Kidney epithelial cell (primary cell): ENCODE measurements at places on chromosomes 1 and 21. TPM values are rescaled to one million over a fixed set of nuclear protein-coding genes. Genes with fewer than 3 reads are reported as not detected.
A peak's percentile ranks its signal among the peaks of the same experiment; 100 is the strongest.

MYOC gene
- not detected in 2 replicates for total RNA-seq

PDC gene
- not detected in 2 replicates for total RNA-seq

BCL2L15 gene
- under 0.01 and 0.04 TPM in 2 replicates for total RNA-seq

DISC1 gene
- total RNA-seq: 3.7 and 5.8 TPM in 2 replicates

ELF3 gene
- 128 and 153 TPM in 2 replicates for total RNA-seq

DNA sequence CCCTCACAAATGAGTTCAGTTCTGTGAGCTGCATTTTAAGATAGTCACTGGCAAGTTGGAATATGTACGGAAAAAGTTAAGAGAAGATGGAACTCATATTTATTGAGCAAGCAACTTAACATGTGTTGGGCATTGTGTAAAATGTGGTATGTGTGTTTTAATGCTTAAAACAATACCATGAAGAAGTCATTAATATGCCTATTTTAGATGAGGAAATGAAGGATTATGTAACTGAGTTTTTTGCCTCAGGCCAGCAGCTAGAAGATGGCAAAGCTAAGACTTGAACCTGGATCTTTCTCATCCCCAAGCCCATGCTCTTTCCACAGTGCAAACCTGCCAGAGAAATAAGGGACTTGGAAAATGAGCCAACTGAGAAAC is 48.9 kb downstream of the SPATA46 start:
- DNase-seq: no peak

- peak; percentile 93 for DNase-seq
These were observed 38.0 kb downstream of the TMEM50B start for GRCh38 chr21:33441489-33442477.

DNA sequence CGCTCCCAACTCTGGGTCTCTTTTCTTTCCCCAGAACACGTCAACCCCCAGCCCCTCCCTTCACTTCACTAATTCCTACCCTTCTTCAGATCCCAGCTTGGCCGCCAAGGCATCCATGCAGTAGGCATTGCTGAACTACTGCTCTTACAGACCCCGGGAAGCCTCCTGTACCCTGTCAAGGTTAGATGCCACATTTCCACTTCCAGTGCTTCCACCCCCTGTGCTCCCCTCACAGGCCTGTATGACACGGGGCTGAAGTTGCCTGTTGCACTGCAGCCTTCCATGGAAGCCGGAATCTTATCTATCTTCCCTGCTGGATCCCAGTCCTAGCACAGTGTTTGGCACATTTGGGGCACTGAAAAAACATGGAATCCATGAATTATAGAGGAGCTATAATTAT is 99.0 kb upstream of the SOD1 start:
- no peak for DNase-seq

- DNase-seq: no peak
These were observed 9.2 kb downstream of the IKBKE start for GRCh38 chr1:206479183-206480125.

GRCh38 chr1:172874950-172875349 is 175.8 kb downstream of the TNFSF18 start:
- DNase-seq: no peak

DNA sequence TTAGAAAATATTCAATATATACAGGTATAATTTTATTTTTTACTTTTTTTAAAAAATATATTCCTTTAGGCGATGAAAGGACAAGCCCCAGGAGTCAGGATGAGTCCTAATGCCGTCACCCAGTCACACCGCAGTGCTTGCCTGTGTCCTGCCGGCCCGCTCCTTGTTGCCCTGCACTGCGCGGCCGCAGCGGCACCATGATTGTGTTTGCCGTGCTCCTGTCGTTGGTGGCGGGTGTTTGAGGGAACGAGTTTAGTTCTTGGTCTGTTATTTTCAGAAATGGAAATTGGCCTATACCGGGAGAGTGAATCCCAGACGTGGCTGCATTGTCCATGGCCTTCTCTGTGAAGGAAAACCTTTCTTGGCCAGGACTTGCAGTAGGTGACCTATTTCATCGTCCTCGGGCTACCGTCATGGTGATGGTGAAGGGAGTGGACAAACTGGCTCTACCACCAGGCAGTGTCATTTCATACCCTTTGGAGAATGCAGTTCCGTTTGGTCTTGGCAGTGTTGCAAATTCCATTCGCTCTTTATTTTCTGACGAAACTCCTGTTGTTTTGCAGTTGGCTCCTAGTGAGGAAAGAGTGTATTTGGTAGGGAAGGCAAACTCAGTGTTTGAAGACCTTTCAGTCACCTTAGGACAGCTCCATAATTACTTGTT is 45.9 kb upstream of the CRB1 start:
- DNase-seq: no peak

- no peak for DNase-seq
These were observed 96.5 kb upstream of the BTG3 start for GRCh38 chr21:17709266-17709611.

GRCh38 chr1:6260961-6261614 is at the start of gene GPR153:
GPR153 (minus strand) TSS chr1:6261098; CDS start chr1:6254905, 6,193 bp downstream.
- DNase-seq: no peak
